ENCODE measurements at places on chromosomes 1 and 21.

DNA sequence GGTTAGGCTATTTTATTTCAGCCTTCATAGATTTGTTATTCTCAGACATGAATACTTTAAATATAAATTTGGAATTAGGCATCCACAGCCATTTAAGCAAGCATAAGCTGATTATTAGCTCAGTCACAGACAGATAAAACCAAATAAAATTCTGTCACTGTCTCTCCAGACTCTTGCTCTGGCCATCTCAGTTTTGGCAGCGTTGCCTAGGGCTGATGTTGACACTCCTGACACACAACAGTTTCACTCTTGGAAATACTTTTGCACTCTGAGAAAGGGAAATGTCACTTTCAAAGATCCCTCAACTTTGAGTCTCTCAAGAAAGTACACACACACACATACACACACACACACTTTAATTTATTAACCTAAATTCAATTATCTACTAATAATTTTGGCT is 372.7 kb downstream of the BRINP3 start:
- no peak for DNase-seq

GRCh38 chr1:61192663-61193330 is 110.4 kb downstream of the NFIA start:
- no peak for DNase-seq

GRCh38 chr1:200392625-200393185 is 17.1 kb downstream of the ZNF281 start:
- no peak for DNase-seq

DNA sequence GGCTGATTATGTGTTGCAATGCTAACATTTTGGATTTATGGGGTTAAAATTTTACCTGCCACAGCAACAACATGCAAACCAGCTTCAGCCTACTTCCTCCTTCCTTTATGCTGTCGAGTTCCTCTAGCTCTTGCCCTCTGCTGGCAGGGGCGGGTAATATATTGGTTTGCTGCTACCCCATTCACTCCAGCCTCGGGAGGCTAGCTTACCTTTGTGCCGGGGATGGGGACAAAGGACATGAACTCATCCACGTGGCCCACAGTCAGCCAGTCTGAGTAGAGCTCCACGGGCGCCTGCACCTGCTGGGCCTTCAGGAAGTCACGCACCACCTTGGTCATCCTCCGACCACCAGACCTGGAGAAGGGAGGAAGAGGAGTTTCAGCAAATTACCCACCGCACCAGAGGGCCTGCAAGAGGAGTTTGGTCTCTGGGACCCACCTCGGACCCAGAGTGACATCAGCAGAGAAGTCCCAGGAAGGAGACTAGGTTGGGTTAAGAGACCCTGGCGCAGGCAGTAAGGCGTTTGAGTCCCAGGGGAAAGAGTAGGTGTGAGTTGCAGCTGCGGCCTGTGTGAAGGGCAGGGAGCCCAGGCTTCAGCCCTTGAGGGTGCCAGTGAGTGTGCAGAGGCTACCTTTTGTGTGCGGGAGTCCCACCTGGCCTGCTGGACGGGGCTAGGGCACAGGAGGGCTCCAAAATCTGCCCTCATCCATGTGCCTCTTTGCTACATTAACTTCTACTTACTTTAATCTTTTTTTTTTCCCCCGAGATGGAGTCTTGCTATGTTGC is 21.8 kb upstream of the SDHB start:
- no peak for DNase-seq

GRCh38 chr1:77639056-77639455 is 43.4 kb downstream of the ZZZ3 start:
- DNase-seq: no peak

DNA sequence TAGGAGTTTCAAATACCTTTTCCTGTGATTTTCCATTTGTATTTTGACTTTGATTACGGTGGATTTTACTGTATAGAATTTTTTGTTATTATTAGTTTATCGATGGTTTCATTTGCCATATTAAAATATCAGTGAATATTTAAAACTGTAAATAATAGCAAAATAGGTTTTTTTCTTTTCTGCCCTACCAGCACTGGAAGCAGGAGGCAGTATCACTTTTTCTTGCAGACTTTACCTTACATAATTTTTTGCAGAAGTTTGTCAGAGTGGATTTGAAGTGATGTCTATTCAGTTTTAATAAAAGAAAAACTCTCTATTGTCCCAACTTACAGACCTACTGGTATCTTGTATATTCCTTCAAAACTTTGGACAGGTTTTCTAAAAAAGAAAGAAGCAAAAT is 213.6 kb downstream of the CENPF start:
- no peak for DNase-seq

DNA sequence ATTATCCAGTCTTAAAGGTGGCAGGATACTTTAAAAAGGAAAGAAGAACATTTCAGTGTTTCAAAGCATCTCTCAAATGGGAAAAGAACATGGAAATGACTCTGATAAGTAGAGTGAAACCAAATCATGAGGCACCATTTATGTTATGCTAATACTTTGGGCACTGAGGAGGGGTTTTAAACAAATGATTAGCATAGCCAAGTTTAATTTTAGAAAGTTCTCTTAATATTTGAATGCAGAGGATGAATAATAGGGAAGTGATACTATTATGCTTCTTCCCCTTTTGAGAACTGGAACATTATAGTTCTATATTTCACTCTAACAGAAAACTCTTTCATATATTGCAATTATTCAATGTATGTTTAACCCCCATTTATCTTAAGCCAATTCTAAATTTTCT is 1181.9 kb upstream of the PRMT6 start:
- DNase-seq: no peak

GRCh38 chr1:228555074-228555994 is 68.2 kb downstream of the RNF187 start:
- no peak for DNase-seq

DNA sequence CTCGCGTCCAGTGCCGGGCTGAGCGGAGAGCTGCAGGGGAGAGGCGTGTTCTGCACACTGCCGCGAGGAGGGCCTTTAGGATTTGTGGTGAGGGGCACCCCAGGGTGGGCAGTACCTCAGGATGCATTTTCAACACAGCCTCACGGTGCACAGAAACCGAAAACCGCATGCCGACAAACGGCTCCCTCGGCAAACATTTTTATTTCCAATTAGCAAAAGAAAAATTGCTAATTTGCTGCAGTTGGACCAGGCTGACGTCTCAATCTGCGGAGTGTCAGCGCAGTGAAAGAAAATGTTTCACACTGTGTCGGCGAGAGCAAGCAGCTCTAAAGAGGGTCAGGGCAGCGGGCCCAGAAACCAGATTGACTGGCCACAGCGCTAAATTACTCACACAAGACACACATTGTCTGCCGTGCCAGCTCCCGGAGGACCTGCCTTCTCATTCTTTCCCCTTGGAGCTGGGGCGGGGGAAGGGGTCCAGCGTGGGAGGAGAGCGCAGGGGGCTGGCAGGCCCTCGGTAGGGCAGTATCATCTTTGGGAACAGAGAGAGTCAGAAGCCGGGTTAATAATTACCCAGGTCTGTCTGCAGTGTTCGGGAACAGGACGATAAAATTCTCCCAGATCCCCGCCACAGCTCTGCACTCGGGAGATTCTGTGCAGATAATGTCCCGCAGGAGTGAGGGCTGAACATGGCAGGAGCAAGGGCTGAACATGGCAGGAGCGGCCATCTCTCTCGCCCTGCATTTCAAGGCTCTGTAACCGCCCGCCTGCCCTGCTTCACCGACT is 150.2 kb downstream of the PRDM16 start:
- no peak for DNase-seq

- no peak for DNase-seq
Measured at GRCh38 chr1:116769561-116769977, 15.3 kb downstream of the CD2 start.

DNA sequence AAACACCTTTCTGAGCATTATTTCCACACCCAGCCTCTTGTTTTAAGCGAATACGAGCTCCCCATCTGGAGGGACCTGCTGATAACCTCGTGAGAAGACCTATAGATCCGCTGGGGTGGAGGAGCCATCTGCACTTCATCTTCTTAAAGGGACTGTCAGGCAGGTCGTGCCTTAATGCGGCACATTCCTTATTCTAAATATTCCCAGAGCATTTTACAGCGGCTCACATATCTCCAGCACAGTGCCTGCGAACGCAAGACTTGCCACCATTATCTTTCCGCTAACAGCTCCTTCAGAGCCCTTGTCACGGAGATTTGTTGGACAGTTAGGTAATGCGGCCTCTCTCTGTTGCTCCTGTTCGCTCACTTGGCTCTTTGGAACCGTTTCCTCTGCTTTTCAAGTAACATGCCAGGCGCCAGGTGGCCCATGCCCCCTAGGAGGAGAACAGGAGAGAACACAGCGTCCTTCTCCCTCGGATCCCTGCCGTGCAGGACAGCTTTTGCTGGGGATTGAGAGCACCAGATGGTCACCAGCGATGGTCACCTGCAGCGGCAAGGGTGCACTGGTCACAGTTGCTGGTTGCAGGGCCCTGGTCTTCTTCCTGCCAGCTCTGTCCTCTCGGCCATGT is 162.4 kb downstream of the PGBD5 start:
- DNase-seq: peak; percentile 13

DNA sequence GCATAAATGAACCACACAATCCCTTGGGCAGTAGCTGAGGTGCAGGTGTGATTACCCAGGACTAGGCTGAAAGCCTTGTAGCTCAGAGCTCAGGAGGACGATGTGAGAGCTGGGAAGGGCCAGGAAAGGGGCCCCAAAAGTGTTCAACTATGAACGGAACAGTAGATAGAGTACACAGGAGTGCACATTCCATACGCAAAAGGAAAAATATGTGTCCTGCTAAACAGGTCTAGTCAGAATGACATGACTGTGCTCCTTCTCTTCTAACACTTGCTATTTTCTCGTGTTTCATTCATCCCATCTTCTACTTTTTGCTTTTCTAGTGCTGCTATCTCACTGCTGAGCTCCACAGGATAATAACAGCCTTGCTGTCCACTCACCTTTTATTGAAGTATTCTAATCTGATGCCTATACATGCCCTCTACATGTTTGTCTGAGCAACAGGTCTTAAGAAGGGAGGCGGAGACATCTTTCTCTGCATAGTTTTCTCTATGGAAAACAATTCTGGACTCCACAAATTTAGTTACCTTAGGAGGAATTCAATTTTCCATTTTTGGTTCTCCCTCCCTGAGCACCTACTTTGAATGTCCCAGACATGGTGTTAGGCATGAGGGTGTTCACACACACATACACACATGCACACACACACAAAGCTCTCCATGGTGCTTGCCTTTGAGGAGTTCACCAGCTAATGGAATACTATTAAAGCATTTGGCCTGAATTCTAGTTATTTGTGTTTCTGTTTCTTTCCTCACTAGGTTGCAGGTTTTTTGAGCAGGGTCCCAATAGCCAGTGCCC is 3.4 kb downstream of the S100A10 start:
- no peak for DNase-seq

DNA sequence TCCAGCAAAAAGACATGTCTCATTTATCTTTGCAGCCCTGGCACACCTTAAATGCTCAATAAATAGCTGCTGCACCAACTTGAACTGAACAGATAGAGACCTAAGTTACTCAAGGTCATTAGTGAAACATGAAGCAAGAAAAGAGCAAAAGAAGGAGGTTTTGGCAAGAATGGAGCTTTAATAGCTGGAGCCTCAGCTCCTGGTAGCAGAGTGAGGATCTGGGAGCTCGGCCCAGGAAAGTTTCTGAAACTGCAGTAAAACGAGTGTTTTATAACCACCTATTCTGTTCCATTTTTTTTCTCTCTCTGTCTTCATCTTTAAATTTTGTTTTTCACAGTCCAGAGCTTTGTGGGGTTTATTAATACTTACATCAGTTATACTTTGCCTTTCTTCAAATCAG is 207.5 kb downstream of the SETD4 start:
- no peak for DNase-seq

- DNase-seq: no peak
Measured at GRCh38 chr1:103122983-103123720, 14.8 kb upstream of the COL11A1 start.

- no peak for DNase-seq
Measured at GRCh38 chr1:118751166-118751565, 237.0 kb downstream of the TBX15 start.

- no peak for DNase-seq
Measured at GRCh38 chr1:200379432-200379757, 30.4 kb downstream of the ZNF281 start.

DNA sequence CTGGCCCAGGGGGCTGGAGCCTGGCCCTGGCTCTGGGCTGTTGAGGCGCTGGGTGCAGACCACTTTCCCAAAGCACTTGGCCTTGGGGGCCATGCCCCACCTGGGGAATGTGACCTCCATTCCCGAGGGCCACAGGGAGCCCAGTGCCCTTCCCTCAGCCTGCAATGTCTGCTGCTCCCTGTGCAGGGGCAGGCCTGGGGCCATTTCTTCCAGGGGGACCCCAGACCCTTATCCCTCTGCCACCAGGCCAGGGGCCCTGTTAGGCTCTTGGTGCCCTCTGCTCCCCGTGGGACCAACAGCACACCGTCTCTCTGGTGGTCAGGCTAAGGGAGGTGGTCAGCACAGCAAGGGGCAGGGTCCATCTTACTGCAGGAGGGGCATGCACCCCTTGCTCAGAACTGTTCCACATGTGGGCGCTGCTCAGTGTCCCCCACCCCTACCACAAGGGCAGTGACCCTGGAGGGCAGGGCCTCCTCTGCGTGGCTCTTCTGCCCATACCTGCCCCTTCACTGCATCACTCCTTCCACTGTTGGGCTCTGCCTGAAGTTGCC is 1.1 kb upstream of the TMEM52 start:
- no peak for DNase-seq

DNA sequence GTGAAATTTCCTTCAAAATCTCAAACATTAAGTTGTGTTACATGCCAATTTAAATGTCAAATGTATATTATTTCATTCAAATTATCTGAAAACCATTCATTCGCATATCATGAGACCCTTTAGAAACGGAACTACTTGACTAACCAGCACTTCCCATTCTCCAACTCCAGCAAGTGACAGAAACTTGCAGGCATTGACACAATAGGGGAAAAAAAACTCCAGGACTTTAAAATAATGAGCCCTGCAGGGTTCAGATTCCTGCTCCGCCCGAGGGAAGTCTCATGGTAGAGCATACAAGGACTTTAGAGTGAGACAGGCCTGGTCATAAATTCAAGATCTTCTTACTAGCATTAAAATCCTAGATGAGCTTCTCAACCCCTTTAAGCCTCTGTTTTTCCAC is 138.9 kb downstream of the NR5A2 start:
- DNase-seq: no peak

DNA sequence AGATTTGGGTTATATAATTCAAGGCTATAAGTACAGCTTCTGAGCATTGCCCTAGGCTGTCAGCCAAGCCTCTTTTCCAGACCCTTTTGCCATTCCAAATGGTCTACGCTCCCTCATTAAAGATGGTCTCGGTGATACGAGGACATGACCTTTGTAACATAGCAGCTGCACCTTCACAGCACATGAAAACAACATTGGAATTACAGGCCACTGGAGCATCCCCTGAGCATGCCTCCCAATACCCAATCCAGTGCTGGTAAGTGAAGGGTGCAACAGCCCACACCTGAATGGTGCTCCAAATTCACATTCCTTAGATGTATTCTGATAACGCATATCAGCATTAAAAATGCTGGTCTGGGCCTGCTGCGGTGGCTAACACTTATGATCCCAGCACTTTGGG is 20.1 kb upstream of the PTPRF start:
- no peak for DNase-seq

GRCh38 chr1:88979054-88979748 is 13.2 kb downstream of the KYAT3 start:
- DNase-seq: no peak

Data from NCI-H146 (cell line).